Fibroblast of skin of right quadriceps (primary cell): ENCODE measurements at places on chromosomes 7 and 10.

DNA sequence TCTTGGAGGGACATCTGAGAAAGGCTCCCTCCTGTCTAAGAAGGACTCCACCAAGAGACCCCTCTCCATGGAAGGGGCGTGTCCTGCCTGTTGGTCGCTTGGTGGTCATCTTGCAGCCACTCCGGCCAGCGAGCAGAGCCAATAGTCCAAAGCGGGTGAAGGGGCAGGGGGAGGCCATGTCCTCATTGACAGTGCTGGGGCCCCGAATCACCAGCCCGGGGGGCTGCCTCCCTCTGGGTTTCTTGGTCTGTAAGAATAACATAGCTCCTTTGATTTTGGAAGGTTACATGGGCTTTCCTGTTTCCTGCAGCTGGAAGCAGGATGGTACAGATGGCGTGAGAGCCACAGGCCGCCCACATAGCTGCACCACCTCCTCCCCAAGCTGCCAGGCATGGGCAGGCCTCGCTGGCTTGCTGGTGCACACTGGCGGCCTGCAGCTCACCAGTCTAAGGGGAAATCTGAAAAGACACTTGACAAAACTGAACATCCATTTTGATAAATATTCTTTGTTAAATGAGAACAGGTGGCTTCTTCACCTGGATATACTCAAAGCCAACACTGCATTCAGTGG lies 105.8 kb downstream of the ARHGAP22 start:
- no peak for DNase-seq

- DNase-seq: no peak
Measured at GRCh38 chr10:108836362-108836761, 1086.9 kb downstream of the XPNPEP1 start.

GRCh38 chr7:91789558-91789957 lies 90.9 kb downstream of the MTERF1 start:
- DNase-seq: no peak

DNA sequence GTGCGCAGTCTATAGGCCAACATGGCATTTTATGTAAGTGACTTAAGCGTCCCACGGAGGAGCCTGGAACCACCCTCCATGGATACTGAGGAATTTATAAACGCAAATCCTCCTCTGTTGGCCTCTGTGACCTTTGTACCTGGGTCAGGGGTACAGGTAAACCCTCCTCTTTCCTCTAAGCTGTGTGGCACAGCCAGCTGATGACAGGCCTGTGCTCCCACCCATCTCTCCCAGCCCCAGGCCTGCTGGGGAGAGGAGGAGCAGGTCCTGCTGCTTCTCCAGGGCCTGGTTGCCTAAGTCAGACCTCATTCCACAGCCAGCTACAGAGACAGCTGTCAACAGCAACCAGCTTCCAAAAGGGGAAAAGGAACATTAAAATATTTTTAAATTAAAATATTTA lies 5.0 kb downstream of the AVPI1 start:
- DNase-seq: no peak

- DNase-seq: no peak
Measured at GRCh38 chr10:118520116-118520742, 75.2 kb downstream of the PRLHR start.

DNA sequence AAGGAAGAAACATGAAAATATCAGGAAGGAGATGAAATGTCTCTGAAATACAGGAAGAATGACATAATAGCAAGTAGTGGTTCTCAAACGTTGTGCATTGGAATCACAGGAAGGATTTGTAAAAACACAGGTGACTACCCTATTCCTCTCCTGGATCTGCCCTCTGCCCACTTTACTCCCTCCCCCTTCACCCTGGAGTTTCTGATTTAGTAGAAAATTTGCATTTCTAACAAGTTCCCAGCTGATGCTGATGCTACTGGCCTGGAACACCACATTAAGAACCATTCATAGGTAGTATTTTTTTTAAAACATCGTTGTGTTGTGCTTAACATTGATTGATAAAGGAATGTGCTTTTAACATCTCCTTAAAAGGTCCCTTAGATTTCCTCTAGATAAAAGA lies 130.9 kb downstream of the PHF14 start:
- no peak for DNase-seq

GRCh38 chr10:62189131-62189530 lies 79.5 kb downstream of the RTKN2 start:
- DNase-seq: peak; percentile 3

DNA sequence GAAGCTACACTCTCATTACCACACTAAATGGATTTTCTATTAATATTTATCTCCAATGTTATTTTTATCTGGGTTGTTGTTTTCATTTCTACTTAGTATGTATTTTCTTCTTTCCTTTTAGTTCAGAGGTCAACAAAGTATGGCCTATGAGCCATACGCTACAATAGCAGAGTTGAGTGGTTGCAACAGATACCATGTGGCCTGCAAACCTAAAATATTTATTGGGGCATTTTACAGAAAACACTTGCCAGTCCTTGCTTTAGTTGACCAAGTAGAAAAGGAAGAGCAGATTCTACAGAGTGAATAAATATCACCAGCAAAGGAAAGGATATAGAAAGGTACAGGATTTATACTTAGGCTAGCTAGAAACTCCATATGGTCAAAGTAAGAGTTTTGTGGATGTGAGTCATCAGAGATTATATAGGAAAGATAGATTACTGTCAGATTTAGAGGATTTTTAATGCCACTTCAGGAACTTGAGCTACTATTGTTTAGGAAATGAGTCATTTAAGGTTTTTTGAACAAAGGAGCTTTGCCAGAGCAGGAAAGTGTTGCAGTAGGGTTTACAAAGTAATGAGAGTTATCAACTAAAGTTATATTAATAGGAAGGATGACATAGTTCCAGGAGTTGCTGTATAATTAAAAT lies 323.3 kb upstream of the KAT6B start:
- DNase-seq: peak; percentile 87

DNA sequence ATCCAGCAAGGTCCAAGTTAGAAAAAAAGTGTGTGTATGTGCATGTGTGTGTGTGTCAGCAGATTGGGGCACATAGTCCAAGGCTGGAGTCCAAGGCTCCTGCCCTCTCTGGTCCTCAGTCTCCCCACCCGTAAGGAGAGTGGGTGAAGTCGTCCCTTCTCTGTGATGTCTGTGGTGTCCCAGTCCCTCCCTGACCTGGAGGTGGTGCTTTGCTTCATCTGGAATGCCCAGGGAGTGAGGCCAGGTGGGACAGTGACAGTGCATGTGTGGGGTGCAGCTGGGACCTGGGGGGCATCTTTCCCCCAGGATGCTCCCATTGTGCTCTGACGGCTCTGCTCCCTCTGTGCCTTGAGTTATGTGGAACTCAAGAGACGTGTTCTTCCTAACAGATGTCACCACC lies 18.0 kb downstream of the AQP1 start:
- DNase-seq: no peak

DNA sequence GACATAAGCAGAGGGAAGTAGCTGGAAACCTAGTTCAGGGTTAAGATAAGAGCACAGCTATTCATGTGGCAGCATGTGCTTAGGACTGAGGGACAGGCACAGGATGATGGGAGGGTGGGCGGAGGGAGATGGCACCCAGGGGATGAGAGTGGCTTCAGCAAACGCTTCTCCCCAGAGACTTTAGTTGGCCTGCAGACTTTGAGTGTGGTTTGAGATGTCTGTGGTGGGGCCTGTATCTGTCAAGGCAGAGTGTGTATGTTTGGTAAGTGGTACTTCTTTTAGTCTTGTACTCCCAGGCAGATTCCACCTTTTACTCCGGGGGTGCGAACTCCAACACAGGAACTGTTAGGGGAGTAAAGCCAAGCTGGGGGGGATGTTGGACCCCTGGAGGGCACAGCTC lies 88.9 kb downstream of the WDFY4 start:
- no peak for DNase-seq

- peak; percentile 40 for DNase-seq
Measured at GRCh38 chr7:41010967-41011366, 691.9 kb downstream of the INHBA start.

DNA sequence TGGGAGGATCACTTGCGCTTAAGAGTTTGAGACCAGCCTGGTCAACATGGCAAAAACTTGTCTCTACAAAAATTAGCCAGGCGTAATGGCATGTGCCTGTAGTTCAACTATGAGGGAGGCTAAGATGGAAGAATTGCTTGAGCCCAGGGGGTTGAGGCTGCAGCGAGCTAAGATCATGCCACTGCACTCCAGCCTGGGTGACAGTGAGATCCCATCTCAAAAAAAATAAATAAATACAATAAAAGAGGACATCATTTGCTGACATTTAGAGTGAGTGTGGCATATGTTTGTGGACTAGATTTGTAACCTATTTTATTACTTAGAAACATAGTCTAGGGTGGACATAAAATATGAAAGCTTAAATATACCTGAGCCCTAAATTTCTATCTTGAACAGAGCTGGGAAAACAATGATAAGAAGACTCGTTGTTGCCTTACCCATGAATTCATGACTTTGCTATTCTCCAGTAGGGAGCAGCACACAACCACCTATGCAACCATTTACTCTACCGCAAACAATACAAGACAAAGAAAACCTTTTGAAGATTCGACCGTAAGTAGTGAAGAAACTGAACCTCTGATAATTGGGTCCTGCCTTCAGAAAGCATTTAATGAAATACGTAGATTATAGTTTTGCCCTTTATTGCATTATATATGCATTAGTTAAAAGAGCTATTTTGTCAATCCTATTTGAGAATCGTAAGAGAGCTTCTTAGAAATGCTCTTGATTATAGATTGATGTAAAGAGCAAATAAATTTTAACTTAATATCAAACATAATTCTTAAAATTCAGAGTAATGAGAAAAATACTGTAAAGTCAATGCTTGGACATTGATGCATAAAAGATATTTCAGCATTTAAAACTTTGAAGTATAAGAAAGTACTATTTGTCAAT lies 83.5 kb downstream of the GNAT3 start:
- peak; percentile 65 for DNase-seq

DNA sequence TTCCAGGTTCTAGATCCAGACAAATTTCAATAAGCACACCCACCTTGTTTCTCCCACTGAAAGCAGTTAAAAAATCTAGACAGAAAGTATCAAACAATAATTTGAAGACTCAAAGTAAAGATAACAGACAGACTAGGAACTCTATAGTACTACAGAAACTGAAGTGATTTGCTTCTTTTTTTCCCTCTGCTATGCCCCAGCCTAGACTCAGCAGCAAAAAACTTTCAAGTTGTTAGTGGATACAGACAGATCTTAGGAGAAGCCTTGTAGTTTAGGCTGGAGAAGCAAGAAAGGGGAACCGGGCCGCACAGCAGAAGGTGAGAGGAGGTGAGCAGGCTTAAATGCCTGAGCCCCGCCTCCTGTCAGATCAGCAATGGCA lies 65.1 kb downstream of the IGF2BP3 start:
- DNase-seq: no peak

DNA sequence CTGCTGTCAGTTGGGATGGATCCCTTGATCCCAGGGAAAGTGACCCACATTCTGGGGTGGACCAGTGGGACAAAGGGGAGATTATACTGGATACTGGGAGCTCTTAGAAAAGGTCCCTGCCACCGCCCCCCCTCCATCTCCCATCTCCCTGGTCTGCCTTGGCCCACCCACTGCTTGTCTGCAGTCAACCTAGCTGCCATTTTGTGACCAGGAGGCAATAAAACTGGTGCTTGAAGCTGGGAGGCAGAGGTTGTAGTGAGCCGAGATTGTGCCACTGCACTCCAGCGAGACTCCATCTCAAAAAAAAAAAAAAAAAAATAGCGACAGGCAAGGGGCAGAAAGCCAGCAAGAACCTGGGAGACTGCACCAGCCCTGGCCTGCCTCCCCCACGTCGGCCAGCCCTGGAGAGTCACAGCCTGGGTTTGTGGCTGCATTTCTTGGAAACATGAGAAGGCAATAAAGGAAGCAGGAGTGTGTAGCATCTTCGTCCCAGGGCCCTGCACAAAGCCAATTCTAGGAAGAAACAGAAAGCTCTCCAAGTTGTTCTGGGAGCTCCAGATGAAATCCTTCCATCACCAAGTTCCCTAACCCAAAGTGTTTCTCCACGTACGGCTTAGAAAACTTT lies 4.7 kb upstream of the ARPC1B start:
- peak; percentile 62 for DNase-seq

DNA sequence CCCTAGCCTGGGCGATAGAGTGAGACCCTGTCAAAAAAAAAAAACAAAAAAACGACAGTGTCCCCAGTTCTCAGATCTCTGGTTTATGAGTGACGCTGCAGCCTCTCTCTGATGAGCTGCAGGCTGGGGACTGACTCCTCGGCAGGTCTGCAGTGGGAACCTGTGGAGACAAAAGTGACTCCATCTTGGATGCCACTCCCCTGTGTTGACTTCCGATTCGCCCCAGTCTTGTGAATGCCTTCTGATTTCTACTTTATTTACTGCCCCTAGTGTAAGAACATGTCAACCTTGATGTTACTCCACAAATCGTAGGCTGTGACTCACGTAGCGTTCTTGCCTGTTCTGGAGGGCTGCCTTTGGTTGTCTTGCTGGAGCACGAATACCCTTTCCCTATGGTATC lies 6.2 kb downstream of the TACR2 start:
- DNase-seq: no peak

DNA sequence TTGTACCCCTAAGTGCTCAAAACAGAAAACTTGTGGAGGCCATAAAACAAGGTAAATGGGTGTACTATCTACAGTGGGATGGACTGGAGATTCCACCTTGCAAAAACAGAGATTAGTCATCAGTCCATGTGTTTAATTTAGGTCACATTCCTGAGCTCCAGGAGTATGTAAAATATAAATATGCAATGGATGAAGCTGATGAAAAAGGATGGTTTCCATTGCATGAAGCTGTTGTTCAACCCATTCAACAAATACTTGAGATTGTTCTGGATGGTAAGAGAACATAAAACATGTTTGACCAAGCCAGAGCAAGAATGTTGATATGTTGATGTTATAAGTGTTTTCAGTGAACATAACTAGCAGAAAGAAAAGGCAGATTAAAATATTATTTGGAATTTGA lies 14.6 kb downstream of the ASB15 start:
- no peak for DNase-seq

GRCh38 chr7:156845379-156846101 lies 47.4 kb downstream of the LMBR1 start:
- DNase-seq: no peak

DNA sequence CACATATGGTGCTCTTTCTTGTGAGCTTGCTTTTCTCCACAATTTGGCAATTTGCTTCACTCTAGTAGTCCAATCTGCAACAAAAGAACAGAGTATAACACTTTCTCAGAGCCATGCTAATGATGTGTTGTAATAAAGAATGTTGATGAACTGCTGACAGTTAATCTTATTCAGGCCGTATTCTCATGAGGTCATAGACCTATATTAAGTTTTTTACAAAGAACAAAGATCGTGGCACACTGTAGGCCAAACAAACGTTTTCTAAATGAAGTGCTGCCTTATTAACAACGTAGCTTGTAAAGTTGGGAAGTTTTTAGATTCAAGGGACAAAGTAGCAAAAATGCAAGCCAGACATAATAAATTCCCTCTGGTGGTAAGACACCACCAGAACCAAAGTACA lies 160.1 kb downstream of the GALNT11 start:
- no peak for DNase-seq

DNA sequence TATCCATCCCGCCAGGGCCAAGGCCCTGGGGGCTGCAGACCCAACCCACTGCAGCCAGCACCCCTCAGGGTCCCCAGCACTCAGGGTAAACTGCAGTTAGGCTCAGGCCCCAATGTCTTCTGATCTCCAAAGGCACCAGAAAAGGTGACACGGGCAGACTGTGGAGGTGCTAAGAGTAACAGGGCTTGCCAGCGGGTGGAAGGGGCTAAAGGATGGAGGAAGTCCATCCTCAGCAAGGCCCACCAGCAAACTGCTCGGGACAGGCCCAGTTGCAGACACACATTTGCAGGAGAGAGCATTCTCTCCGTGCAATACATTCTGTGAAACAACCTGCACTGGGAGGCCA lies 95.6 kb upstream of the DDC start:
- DNase-seq: no peak
